Hematopoietic multipotent progenitor cell treated with erythropoietin and hydrocortisone succinate and interleukin-3 and kit ligand, for 6 days (in vitro differentiated cells): ENCODE measurements at places on chromosomes 11 and 22.

- DNase-seq: no peak
Measured at GRCh38 chr11:120102864-120103122, 35.1 kb downstream of the TRIM29 start.

GRCh38 chr11:71505001-71505400 lies 22.1 kb upstream of the KRTAP5-7 start:
- no peak for DNase-seq

DNA sequence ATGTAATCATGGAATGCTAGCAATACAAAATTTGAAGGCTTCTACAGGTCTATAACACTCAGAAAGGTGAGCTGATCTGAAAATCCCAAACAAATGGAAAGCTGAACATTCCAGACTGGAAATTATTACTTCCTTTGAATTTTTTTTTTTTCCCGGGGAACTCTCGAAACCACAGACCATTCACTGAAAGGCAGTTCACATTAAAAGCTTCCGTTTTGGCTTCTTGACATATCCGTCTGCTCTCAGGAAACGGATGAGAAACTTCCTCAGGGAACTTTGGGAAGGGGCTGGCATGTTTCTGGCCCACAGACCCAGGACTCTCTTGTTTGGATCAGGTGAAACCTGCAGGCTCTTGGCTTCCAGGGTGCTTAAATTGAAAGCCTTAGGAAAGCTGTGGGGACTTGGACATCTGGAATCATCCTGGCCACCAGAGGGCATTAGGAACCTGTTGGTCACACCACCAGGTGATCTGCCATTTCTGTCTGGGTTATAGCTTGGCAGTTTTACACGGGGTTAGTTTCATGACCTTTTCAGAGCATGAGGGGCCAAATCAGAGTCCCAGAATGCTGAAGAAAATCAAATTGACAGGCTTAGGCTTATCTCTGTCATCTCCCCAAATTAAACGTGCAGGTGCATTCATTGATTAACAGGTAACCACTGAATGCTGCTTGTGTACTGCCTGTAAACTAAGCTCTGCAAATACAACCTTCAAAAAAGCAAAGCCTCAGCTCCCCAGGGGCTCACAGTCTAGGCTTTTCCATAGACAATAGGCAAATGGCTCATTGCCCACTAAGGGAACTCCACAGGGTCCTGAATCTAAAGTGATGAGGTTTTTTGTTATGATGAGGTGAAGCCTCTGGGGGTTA lies 22.7 kb upstream of the GRAMD1B start:
- DNase-seq: peak; percentile 78

DNA sequence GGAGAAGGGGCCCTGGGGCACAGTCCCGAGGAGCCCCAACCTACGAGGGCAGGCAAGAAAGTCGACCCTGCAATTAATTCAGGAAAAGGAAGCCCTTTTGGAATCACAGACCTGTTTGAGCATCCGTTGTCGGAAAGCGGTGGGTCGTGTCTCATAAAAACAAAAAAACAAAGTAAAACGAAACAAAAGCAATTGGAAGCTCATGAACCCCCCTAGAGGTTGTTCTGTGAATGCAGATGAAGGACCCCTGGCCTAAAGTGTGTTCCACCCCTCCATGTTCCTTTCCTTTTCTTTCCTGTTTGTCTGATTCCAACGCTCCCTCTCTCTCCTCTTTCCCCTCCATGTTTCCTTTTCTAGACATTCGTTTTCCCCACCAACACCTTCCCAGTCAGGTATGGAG lies 203.7 kb downstream of the GRIK4 start:
- peak; percentile 50 for DNase-seq

GRCh38 chr11:126419801-126420697 lies 64.6 kb downstream of the ST3GAL4 start:
- DNase-seq: peak; percentile 95

DNA sequence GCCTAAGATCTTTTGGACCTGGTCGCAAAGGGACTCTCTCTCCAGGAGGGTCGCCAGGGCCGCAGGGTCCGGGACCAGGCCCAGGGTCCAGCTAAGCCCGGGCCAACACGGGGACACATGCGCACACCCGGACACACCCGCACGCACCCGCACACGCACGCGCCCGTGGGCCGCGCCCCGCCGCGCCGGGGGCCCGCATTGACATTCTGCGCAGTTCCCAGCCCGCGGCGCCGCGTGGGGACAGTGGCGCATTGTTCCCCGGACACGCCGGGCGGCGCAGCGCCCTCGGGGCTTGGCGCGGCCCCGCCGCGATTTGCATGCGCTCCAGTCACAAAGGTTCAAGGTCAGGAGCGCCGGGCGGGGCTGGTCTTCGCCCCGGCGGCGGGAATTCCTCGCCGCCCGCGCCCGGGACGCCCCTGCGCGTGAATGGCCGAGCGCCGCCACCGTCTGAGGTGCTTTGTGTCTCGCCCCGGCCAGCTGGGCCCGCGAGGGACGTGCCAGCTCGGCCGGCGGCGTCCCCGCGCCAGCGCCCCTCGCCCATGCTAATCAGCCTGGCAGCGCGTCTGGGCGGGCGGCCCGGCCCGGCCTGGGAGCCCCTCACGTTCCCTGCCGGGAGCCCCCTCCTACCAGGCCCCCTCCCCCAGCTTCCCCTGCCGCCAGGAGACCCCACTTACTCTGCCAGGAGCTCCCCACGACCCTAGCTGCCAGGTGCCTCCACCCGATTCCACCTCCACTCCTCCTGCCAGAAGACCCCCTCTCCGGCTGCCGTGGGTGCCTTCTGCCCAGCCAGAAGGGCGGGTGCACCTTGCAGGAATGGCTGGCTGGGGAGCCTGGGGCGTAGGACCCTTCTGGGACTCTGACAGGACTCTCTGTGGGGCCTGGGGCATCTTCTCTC lies 50.5 kb upstream of the WNT7B start:
- DNase-seq: peak; percentile 52

GRCh38 chr11:61095021-61095420 lies 7.3 kb upstream of the CD5 start:
- peak; percentile 56 for DNase-seq

GRCh38 chr11:86582898-86583297 lies 89.5 kb downstream of the ME3 start:
- DNase-seq: no peak

DNA sequence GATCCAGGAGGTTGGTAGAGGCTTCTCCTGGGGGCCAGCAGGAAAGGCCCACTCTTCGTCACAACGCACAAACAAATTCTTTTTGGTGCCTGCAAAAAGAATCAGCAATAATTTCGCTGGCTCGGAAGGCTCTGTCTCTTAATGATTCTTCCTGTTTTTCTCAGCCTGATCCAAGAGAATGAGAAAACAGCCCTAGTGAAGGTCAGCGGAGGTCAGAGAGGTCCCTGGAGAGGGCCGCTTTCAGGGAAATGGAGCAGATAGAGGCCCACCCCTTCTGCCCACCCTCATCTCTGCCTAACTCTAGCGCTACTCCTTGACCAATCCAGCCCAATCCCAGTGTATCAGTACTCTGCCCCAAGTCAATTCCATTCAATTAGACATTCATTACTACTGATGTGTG lies 19.2 kb downstream of the LRRC55 start:
- no peak for DNase-seq

GRCh38 chr11:67700548-67701262 lies 26.3 kb upstream of the ALDH3B2 start:
- no peak for DNase-seq

GRCh38 chr22:27843441-27843840 lies 41.9 kb upstream of the MN1 start:
- DNase-seq: no peak

DNA sequence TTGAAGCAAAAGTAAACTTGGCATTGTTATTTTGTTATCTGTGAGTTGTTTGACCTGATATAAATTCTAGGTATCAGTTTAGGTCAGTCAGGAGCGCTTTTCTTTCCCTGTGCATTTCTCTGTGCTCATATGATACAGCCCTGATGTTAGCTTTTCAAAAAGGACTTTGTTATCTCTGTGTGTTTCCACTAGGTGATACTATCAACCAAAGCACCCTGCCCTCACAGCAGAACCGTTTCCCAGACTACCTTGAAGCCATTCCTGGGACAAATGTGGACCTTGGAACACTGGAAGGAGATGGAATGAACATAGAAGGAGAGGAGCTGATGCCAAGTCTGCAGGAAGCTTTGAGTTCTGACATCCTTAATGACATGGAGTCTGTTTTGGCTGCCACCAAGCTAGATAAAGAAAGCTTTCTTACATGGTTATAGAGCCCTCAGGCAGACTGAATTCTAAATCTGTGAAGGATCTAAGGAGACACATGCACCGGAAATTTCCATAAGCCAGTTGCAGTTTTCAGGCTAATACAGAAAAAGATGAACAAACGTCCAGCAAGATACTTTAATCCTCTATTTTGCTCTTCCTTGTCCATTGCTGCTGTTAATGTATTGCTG lies 87.7 kb upstream of the BIRC3 start:
- no peak for DNase-seq

DNA sequence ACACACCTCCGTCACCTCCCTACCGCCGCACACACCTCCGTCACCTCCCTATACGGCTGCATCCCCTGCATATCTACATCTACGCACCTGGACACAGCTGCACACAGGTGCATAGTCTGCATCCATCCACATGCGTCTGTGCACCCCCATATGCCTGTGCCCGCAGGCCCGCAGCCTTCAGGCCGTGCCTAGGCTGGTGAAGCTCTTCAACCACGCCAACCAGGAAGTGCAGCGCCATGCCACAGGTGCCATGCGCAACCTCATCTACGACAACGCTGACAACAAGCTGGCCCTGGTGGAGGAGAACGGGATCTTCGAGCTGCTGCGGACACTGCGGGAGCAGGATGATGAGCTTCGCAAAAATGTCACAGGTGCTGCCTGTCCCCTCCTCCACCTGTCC lies 4.8 kb downstream of the PKP3 start:
- DNase-seq: peak; percentile 47

GRCh38 chr22:39230261-39231196 lies 14.3 kb downstream of the PDGFB start:
- no peak for DNase-seq

- DNase-seq: no peak
Measured at GRCh38 chr11:12273618-12273995, 103.8 kb upstream of the PARVA start.

GRCh38 chr11:58490827-58491226 lies 17.1 kb downstream of the OR5B21 start:
- no peak for DNase-seq

- peak; percentile 56 for DNase-seq
Measured at GRCh38 chr22:37228106-37229011, 15.7 kb downstream of the RAC2 start.

DNA sequence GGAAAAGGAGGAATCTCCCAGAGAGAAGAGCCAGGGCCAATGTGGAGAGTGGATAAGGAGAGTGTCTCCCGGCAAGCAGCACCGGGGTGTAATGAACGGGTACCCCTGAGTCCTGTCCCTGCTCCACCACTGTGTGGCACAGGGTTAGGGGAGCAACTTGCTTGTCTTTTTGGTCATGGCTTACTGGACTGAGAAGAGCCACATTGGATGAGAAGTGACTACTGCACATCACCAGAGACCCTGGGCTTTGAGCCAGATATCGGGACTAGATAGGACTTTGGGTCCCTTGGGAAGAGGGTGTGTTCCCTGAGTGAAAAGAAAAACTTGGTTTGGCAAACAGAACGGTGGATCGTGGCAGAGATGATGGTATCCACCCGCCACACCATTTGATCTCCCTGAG lies 24.6 kb downstream of the SDHAF2 start:
- no peak for DNase-seq

DNA sequence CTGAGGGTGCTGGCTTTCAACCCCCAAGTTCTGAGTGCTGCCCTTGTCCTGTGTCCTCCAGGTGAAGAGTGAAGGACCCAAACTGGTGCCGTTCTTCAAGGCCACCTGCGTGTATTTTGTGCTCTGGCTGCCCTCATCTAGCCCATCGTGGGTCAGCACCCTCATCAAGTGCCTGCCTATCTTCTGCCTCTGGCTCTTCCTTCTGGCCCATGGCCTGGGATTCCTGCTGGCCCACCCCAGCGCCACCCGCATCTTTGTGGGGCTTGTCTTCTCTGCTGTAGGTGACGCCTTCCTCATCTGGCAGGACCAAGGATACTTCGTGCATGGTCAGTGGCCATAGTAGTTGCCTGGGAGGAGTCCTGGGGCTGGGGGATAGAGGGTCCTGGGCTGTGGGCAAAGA lies 2.3 kb downstream of the TMEM86A start:
- no peak for DNase-seq

GRCh38 chr11:674406-674805 lies 20.6 kb downstream of the DEAF1 start:
- DNase-seq: no peak

GRCh38 chr11:33366918-33367317 lies 109.7 kb downstream of the HIPK3 start:
- DNase-seq: no peak

DNA sequence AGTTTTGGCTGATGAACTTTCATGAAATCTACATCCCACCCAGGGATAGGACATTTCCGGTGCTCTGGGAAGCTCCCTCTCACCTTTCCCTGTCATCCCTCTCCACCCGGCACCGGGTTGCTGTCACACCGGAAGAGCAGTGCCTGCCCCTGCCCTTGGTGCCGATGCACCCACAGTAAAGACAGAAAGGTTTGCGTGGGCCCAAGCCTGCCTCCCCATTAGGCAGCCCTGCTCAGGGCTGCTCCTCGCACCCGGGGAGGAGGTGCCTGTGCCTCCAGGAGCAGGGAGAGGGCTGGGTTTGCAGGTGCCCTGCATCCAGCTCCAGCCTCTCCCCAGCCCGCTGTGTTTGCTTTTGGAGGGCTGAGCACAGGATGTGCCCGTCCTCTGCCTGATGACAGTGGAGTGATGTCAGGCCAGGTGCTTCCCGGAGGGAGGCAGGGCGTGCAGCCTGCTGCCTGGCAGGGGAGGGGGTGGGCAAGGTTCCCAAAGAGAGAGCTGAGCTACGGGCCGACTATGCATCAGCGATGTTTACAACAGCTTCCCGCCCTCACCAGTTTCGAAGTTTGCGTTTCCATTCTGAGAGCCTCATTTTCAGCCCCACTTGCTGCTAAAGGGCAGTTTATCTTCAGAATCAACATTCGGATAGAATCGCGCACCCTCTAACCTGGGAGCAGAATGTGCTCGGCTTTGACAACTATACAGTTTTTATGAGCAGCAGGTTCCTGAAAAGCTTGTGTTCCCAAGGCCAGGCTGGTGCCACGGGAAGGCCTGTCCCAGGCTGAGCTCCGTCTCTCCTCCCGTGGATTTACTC lies 83.2 kb upstream of the CLDN5 start:
- DNase-seq: no peak

GRCh38 chr11:75341612-75342011 lies 9.8 kb downstream of the ARRB1 start:
- no peak for DNase-seq

DNA sequence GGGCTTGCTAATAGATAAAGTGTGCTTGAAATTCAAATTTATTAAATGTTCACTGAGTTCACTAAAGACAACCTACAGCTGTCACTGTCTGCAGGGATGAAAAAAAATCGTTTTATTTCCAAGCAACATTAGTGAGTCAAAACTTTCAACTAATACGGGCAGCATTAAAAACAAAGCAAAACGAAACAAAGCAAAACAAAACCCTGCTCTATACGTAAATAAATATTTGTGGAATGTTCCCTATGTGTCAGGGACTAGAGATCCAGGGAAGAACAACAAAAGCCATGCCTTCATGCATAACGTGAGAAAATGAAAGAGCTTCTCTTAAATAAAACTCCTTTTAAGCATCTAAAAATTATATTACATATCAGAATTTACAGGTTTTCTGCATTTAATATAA lies 553 bp downstream of the NAALAD2 start:
- DNase-seq: no peak

GRCh38 chr22:37492428-37493344 lies 6.5 kb upstream of the MFNG start:
- DNase-seq: peak; percentile 81
